Suprapubic skin (tissue), 4 donors: ENCODE measurements at places on chromosomes 6 and 20. TPM values are rescaled to one million over a fixed set of nuclear protein-coding genes. Genes with fewer than 3 reads are reported as not detected.

GRCh38 chr20:25394996-25395395 is 4.4 kb upstream of the ABHD12 start:
- DNase-seq = no peak

DNA sequence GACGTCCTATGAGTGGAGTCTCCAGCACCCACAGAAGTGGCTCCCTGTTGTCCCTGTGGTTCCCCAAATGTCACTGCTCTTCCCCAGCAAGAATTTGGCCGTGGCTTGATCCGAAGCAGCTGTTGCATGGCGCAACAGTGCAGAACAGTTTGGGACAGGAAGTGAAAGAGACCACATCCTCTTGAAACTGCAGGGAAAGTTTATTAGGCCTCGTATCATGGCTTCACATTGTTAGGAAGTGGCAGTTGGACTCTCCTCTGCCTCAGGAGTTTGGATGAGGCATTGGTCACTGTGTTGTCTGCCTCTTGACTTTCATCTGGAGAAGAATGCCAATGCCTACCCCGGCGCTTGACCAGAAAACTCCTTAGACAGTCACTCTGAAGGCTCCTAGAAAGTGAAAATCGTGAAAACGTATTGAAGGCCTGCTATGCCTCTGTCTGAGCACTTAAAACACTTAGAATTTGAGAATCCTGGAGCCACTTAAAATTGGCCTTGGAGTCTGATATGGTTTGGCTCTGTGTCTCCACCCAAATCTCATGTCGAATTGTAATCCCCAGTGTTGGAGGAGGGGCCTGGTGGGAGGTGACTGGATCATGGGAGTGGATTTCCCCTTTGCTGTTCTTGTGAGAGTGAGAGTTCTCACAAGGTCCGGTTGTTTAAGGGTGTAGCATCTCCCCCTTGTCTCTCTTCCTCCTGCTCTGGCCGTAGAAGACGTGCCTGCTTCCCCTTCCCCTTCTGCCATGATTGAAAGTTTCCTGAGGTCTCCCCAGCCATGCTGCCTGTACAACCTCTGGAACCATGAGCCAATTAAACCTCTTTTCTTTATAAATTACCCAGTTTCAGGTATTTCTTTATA is 334.9 kb upstream of the JARID2 start:
- no peak for DNase-seq

DNA sequence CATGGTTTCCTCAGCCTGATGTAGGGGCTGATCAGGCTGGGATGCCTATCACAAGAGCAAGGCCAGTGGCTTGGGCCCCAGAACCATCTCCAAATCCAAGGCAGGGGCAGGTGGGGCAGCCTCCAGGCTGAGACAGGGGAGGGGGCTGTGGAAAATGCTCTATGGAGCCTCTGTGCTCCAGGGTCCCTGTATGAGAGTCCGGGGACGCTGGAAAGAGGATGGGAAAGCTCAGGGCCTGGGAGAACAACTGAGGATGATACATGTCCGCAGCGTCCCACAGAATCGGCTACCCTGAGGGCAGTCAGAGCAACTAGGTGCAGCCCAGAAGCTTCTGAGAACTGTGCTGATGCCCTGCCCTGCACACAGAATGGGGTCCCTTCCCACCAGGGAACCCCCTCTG is 43.4 kb downstream of the CPXM1 start:
- peak; percentile 63 for DNase-seq

GRCh38 chr6:72084992-72085569 is 198.7 kb downstream of the RIMS1 start:
- no peak for DNase-seq

DNA sequence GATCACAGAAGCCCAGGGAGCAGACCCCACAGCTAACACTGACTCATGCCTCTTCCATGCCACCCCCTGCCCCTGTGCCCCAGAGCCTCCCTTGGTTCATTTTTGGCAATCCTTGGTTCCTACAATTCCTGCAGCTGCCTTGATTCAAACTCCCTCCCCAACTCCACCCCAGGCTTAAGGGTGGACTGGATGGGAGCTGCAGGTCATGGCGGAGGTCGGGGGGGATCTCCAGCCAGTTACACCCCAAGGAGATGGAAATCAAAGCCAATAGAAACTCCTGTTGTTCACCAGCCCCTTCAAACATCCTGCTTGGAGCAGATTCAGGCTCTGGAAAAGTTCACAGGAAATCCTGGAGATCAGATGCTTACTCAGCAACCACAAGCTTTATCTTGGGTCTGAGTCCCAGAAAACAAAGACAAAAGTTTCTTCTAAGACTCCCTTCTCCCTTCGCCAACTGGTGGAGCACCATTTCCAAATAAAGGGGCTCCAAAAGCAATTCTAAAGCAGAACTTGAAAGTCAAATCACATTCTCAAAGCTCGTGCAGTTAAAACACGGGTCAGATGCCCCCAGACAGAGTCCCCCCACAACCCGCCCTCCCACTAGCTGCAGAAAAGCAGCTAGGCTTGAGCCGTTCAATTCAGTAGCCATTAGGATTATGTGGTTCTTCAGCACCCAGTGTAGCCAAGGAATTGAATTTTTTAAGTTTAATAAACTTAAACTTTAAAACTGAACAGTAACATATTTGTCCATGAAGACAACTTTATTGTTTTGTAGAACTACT is 149.5 kb downstream of the ANKRD60 start:
- no peak for DNase-seq

DNA sequence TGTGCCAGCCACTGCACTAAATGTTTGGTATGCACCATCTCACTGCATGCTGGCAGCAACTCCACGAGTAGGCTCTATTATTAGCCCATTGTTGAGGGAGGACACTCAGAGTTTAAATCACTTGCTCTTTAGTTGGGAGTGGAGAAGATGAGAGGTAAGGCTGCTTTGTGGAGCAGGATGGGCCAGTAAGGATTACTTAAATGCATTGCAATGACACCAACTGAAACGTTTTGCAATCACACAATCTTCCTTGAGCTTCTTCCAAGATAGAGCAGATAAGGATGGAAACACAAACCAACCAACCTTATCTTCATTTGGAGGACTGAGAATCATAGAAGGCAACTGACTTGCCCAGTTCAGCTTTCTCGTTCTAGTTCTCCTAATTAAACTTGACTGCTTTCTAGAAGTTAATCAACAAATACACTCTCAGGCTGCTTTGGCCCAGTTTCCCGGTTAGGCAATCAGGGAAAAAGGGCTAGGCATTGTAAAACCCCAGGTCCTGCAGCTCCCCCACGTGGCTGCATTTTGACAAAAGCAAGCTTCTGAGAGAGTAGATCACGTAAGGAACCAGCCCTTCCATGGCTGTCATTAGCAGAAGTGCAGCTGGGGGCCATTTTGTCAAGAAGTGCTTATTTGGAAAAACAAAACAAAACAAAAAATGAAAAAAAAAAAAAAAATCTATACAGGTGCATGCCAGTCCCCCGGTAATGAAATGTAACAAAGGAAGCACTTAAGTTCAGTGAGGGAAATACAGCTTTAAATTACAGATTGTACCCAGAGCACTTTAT is 130.6 kb downstream of the BCAS1 start:
- DNase-seq = peak; percentile 96

- DNase-seq = no peak
These were observed 120.2 kb upstream of the MAP3K4 start for GRCh38 chr6:160871320-160871719.

- no peak for DNase-seq
These were observed 100.1 kb upstream of the AGPAT4 start for GRCh38 chr6:161373905-161374451.

DNA sequence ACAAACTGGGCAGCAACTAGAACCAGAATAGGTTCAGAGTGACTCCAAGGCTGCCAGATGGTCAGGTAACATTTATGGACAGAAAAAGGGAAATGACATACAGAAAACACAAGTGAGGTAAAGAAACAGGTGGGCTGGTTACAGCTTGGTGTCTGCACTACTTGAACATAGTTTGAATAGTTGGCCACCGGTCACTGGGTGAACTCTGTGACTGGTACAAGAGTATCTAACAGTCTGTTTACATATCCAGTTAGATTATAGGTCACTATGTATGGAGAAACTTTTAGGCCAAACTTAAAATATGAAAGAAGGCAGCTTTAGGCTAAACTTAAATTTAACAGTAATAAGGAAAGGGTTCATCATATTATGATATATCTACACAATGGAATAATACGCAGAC is 32.9 kb downstream of the LCA5 start:
- no peak for DNase-seq

DNA sequence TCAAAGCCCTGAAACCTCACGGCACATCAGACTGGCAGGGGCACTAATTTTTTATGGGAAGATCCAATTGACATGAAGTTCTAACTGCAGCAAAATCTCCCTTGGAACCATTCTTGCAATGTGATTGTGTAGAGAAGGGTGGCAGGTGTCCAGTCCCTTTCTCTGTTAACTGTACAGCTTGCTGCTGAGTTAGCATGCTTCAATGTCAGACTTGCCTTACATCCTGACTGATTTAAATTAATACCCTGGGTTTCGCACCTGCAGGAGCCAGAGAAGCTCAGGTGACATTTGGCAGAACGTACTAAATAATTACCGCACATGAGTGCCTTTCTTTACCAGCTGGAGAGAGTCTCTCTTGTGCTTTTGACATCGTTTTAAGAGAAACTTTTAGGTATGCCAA is 123.0 kb downstream of the DOK5 start:
- DNase-seq = no peak

DNA sequence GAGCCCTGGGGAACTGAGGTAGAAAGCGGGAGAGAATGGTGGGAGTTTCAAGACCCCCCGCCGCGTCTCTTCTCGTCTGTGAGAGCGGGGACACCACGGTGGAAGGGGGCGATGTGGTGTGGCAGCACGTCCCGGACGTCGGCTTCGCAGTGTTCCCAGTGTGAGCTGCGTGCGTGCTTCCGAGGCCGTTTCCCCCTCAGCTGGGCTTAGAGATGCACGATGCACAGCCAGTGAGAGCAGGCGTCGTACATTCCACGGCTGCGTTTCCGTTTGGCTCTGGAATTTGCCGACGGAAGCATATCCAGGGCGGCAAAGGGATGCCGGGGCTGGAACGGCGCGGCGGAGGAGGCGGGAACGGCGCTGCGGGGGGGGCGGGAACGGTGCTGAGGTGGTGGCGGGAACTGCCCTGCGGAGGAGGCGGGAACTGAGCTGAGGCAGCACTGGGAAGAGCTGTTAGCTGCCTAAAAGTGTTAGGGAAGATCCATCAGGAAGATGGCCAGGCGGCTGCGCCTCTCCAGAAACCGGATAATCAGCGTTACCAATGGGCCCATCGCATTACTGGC is 37.7 kb downstream of the KIF25 start:
- DNase-seq = peak; percentile 77

- DNase-seq = no peak
These were observed 5.6 kb upstream of the ANKRD60 start for GRCh38 chr20:58233881-58234528.

- no peak for DNase-seq
These were observed 32.1 kb upstream of the NR2E1 start for GRCh38 chr6:108133594-108134179.

- DNase-seq = no peak
These were observed 520.7 kb downstream of the QKI start for GRCh38 chr6:163935158-163935762.

GRCh38 chr6:109922851-109923250 is 55.3 kb upstream of the GPR6 start:
- DNase-seq = no peak

DNA sequence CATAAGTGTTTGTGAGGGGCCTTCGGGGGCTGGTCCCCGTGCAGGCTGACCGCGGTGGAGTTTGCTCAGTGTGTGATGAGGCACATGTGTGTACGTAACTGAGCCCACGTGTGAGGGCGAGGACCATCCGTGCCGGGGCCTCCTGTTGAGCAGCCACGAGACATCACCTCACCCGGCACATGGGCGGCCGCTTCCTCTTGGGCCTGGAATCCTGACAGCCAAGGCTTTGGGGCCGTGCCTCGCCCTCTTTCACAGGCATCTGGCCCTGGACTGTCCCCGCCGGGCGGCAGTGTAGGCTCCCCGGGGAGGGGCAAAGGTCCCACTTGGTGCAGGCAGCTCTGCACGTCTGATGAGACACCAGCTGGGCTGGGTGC is 202.3 kb downstream of the DLL1 start:
- DNase-seq = peak; percentile 49

GRCh38 chr20:14583413-14583812 is 246.0 kb upstream of the FLRT3 start:
- DNase-seq = no peak

DNA sequence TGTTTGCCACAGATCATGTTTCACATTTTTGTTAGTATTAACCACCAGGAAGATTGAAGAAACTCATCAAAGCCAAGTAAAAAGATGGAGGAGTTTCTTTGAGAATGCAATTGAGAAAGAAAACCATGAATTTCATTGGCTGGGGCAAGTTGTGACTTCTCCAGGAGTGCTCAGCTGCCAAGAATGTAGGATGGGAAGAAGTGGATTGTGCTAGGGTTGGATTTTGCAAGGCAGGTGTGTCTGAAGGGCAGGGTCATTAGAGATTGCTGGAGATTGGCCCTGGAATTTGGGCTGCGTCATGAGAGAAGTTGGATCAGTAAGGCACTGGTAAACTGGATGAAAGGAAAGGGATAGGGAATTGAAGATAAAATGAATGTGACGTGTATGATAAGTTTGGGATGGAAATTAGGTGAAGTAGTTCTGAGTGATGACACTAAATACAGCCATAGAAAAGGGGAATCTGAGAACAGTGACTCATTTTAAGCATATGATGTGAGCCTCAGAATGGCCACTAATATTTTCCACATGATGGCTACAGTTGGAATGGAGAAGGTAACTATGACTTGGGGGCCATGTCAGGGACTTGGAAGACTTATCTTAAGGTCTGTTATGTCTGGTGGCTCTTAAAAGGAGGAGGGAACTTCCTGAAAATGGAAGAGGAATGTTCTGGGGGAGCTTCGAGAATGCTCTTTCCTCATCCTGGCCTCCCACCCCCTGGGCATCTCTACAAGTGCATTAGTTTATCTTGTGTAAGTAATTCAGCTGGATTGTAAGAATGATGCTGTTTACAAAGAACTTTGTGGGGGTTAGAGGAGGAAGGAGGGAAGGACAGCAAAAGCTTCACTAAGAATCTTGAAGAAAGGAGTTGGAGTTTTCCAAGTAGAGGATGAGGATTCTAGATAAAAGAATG is 27.8 kb upstream of the ERVFRD-1 start:
- no peak for DNase-seq

- DNase-seq = no peak
These were observed 15.3 kb downstream of the IPCEF1 start for GRCh38 chr6:154341336-154341735.

GRCh38 chr6:16967470-16967817 is 134.4 kb upstream of the STMND1 start:
- DNase-seq = no peak

Gene TAAR9
- total RNA-seq = not detected

Gene ADGRF1
- total RNA-seq = 0.42 TPM

Gene WFDC12
- not detected for total RNA-seq

Gene CLDN20
- total RNA-seq = not detected

Gene BAG2
- total RNA-seq = 0.94 TPM

Gene CCDC170
- 0.16 TPM for total RNA-seq

Gene IL17F
- not detected for total RNA-seq

Gene SNAI1
- total RNA-seq = 0.56 TPM
